ENCODE measurements at places on chromosomes 3 and 15.

DNA sequence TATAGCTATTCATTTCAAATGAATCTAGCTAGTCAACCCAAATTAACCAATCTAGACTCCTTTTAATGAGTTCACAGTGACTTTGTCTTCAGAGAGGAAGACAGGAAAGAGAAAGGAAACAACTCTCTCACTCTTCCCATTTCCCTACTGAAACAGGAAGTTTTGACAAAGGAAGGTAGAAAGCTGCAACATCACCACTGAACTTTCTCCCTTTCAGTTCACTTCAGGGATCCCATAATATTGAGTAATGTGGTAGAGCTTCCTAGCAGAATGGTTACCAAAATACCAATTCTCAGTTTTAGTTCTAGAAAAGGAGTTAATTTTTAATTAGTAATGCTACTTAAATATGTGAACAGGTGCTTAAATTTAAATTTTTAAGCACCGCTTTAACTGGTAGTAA, 7.5 kb downstream of the VPS13C start:
- DNase-seq = no peak

- no peak for DNase-seq
These were observed 118.9 kb upstream of the IGSF10 start for GRCh38 chr3:151579571-151580270.

DNA sequence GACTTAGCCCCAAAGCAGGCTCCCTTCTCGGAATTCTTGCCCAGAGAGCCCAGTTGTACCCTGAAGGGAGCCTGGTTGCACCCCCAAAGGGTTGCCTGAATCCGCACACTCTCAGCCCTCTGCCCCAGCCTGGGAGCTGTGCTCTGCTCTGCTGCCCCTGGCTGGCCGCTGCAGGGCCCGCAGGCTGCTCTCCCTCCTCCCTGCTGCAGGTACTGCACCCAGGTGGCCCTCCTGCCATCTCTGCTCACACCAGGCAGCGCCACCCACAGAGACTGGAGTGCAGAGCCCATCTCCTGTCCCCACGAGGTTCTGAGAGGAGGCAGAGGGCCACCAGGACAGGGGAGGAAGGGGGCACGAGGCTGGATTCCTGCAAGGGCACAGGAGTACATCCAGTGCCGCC, 134.2 kb upstream of the NSMCE3 start:
- no peak for DNase-seq

- peak; percentile 87 for DNase-seq
These were observed 123.4 kb upstream of the MEF2A start for GRCh38 chr15:99442252-99442897.

GRCh38 chr15:71337197-71337845, 222.1 kb downstream of the THSD4 start:
- DNase-seq = no peak

- DNase-seq = no peak
These were observed 8.5 kb downstream of the CDCP1 start for GRCh38 chr3:45137656-45138181.

GRCh38 chr3:31523543-31523942, 9.2 kb upstream of the STT3B start:
- no peak for DNase-seq

DNA sequence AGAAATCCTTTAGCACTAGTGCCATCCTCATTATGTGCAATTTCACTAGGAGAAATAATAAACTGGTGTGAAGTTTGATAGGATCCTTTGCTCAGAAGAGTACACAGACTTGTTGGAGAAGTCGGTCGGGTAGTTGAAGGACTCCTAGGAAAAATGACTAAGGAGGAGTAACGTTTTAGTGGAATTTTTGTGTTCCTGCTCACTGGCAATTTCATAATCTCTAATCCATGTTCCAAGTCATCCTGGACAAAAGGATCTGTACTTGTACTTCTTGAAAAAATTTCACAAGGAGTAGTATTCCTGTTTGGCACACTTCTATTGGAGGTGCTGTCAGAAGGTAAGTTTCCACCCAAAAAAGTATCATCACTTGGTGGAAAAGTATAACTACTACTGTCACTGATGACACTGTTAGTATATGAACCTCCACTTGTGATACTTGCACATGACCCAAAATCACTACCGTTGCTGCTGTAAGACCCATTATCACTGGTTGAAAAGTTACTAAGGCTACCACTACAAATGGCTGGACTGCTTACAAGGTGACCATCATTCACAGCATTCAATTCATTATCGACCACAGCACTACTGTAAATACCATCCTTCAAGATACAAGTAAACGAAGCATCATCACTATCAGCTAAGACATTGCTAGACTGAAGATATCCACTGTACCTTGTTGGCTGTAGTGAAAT, 77.4 kb downstream of the NEDD4 start:
- no peak for DNase-seq

DNA sequence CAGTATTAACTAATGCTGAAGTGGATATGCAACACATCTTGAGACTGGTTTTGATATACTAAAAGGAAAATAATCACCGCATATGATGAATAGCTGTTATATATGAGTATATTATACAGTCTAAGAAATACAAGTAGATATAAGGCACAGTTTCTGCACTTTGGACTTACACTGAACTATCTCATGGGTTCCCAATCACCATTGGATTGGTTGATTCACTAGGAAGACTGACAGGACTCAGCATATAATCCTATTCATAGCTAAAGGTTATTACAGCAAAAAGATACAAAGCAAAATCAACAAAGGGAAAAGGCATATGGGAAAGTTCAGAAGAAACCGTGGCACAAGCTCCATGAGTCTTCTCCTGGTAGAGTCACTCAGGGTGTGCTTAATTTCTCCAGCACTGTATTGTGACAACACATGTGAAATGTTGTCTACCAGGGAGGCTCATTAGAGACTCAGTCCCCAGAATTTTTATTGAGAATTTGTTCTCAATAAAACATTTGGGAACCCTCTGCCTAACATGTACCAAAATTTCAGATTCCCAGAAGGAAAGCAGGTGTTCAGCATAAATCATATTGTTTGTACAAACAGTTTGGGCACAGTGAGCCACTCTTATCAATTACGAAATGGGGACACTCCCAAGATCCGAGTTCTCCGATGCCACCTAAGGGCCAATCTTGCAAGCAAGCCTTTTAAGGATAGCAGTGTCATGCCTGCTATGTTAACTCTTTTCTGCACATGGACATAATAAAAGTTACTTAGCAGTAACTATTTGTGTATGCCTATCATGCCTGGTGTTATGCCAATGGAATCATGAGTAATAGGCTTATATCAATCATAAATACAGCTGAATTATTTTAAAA, 26.8 kb downstream of the CMC1 start:
- DNase-seq = no peak

- DNase-seq = no peak
These were observed 34.5 kb downstream of the CCDC12 start for GRCh38 chr3:46942076-46942475.
